ENCODE measurements at places on chromosomes 1 and 21.

- no peak for DNase-seq
Measured at GRCh38 chr1:206537141-206537540, 29.8 kb downstream of the RASSF5 start.

- DNase-seq, result no peak
Measured at GRCh38 chr1:110876748-110877341, 3.9 kb downstream of the CD53 start.

DNA sequence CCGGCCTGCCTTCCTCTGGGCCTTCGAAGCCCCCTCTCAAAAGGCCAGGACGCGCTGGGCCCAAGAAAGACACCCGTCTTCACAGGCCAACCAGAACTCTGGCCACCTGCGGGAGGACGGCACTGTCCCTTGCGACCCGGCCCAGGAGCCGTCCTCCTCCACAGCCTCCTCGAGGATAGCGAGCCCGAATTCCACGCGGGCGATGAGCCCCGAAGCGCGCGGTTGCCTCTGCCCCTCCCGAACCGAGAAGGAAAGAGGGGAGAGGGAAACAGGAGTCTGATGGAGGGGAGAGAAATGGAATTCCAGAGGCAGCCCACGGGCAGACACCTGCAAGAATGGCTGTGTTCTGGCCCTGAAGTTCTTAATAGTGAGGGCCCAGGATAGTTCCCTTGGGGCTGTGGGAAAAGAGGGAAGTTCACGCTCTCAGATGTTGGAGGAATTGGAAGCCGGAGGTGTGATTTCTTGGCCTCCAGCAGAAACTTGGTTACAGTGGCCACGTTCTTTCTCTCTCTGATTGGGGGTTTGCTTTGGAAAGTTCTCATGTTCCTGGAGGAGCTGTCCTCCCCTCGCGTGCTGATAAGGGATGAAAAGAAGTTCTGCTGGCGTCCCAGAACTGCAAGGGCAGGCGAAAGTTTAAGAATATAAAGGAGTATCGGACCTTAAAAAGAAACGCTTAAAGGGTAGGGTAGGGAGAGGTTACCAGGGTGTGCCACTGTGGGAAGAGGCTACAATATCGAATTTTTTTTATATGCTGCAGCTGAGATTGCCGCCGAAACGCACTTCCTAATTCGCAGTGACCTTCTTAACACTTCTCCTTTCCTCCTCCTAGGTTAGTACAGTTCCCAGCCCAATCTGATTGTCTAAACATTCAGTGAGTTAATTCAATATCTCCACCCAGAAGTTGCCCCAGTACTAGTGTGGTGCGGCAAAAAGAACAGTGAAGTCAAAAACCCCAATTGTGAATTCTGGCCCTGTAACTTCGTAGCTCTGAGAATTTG is 5.8 kb upstream of the SLC44A5 start:
- no peak for DNase-seq

- no peak for DNase-seq
Measured at GRCh38 chr1:244662599-244662998, 9.7 kb downstream of the DESI2 start.

- no peak for DNase-seq
Measured at GRCh38 chr1:225767634-225768540, 9.7 kb upstream of the SRP9 start.
